Astrocyte of the spinal cord (primary cell): ENCODE measurements at places on chromosomes 5 and 9.

DNA sequence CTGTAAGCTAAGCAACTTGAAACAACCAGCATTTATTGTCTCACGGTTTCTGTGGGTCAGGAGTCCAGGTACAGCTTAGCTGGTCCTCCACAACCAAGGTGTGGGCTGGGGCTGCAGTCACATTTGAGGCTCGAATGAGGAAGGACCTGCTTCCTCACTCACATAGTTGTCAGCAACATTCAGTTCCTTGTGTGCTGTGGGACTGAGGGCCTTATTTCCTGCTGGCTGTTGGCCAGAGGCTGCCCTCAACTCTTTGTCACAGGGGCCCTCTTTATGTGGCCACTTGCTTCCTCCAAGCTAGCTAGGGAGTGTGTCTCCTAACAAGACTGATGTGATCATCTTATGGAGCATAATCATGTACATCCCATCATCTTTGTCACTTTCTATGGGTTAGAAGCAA lies 29.2 kb upstream of the SEMA4D start:
- DNase-seq: no peak

GRCh38 chr9:96523374-96523773 lies 73.4 kb downstream of the HABP4 start:
- DNase-seq: no peak

- peak; percentile 90 for DNase-seq
These were observed 1.5 kb downstream of the ASS1 start for GRCh38 chr9:130446101-130446861.

- no peak for DNase-seq
These were observed 154.1 kb upstream of the TUT7 start for GRCh38 chr9:86508208-86508903.

GRCh38 chr9:93172666-93173364 lies 11.1 kb upstream of the WNK2 start:
- DNase-seq: no peak

GRCh38 chr9:95801797-95802196 lies 73.7 kb upstream of the ERCC6L2 start:
- no peak for DNase-seq

DNA sequence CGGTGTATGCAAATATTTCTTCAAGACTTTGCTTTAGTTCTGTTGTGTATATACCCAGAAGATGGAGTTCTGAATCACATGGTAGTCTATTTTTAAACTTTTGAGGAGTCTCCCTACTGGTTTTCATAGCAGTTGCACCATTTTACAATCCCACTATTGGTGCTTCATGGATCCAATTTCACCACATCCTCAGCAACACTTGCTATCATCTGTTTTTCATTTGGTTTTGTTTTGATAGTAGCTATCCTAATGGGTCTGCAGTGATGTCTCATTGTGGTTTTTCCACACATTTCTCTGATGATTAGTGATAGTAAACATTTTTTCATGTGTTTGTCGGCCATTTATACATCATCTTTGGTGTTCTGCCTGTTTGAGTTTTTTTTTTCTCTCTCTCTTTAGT lies 1339.3 kb downstream of the EFNA5 start:
- DNase-seq: peak; percentile 94

GRCh38 chr5:126587551-126588390 lies 7.2 kb downstream of the ALDH7A1 start:
- no peak for DNase-seq

GRCh38 chr9:121769939-121770338 lies 118.5 kb downstream of the DAB2IP start:
- no peak for DNase-seq

DNA sequence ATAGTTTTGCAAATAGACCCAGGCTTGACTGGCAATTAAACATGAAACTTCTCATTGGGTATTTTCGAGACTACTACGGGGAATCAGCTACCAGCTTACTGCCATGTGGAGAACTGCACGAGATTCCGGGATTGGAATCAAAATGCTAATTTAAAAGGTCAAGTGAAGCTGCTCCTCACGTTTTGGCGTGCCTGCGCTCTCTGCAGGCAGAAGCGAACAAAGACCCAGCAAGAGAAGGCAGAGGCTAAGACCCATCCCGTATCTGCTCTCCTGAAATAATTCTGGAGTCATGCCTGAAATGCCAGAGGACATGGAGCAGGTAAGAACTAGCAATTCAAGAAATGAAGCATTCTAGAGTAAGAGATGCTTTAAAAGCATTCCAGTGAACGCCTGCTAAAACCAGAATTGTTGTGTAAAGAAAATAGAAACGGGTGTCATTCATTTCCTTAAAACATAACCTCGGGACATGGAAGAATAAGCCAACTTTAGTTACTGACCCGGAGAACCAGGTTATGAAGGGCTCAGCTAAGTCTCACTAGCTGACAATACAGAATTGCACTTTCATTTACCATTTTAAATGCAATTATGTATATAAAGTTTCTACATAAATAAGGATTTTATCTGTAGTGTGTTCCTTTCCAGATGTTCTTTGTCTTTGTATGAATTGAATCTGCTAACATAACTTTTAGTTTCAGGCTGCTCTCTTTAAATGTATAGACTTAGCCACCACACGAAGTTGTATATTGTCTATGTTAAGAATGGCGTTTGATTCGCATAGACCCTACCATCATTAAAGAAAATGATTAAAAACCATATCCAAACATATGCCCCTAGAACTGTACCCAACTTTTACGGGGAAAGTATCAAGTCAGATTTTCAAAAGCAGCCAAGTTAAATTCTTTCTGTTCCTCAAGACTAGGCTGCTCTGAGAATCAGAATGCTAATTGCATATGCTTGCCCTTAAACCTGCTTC lies 2.0 kb upstream of the MAT2B start:
- peak; percentile 80 for DNase-seq

GRCh38 chr5:17180864-17181723 lies 36.3 kb upstream of the BASP1 start:
- DNase-seq: peak; percentile 91

DNA sequence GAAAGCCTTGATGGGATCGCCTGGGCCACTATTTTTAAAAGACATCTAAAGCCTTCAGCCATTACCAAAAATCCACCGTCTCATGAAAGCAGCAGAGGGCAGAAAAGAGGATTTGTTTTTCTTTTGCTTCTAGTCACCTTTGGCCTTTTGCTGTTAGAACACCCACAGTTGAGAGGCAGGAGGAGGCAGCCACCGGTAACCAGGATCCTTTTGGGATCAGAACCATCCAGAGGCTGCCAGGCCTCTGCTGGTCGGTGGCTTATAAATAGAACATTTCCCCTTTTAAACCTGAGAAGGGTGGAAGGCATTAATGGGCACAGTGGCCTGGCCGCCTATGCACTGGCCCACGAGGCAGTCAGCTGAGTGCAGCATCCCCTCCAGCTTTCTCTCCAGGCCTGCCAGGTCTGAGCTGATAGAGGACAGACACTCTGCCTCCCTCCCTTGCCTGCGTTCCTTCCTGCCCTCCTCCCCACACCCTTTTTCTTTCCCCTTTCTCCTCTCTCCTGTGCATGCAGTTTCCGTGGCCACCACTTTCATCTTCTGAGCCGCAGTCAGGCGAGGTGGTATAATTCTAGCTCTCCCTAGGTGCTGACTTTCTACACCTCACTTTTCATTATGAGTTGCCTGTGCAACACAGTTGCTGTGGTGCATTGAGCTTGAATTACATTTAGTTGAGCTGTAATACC lies 253.4 kb downstream of the ARHGAP26 start:
- no peak for DNase-seq

DNA sequence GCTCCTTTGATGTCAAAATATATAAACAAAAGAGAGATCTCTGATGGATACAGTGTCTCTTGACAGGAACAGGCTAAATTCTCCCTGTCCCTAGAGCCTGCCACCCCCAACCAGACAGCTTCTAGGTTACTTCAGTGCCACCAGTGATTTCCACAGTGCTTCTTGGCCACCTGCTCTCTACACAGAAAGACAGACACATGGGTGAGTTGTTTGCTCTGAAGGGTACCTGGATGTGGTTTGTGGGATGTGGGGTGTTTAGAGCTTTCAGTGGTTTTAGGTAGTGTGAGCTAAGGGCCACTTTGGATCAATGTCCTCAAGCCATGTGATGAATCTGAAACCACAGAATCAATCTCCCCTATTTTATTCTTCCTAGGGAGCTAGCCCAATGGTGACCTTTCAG lies 125.4 kb downstream of the ANKRD18B start:
- DNase-seq: no peak

DNA sequence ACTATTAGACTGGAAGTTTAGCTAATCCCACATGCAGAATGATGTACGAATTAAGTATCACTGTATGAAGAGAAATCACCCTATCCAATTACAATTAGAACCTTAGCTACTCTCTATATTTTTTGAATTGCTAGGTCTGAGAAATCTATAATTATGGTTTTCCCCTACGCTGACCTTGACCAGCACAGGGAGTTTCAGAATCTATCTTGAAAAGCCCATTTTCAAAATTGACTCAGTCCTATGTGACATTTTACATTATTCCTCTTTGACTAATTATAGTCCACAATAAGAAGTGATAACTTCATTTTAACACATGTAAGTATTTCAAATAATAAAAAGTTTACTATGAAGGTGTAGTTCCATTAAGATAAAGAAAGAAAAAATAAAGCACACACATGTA lies 21.5 kb downstream of the NUDT12 start:
- no peak for DNase-seq
